ENCODE measurements at places on chromosomes 3 and 15.

- H3K36me3 ChIP-seq, result no peaks in the 10 kb centered on the region
- DNase-seq, result no peak
- peaks cover 8% of the 10 kb centered on the region for H3K4me1 ChIP-seq
- H3K4me3 ChIP-seq, result no peak overlapping the region
Observed at GRCh38 chr3:28132941-28133340, 108.5 kb upstream of the CMC1 start.

GRCh38 chr15:99406120-99406519, 154.8 kb downstream of the LRRC28 start:
- peaks cover 16% of the 10 kb centered on the region for H3K27me3 ChIP-seq
- H3K27ac ChIP-seq, result no peak overlapping the region
- H3K4me3 ChIP-seq, result no peak overlapping the region
- H3K4me1 ChIP-seq, result no peaks in the 10 kb centered on the region
- DNase-seq, result no peak
- no peaks in the 10 kb centered on the region for H3K36me3 ChIP-seq

GRCh38 chr3:79415356-79415755, 352.4 kb downstream of the ROBO1 start:
- no peaks in the 10 kb centered on the region for H3K27me3 ChIP-seq
- DNase-seq, result no peak
- no peak overlapping the region for H3K27ac ChIP-seq
- H3K4me1 ChIP-seq, result no peaks in the 10 kb centered on the region

- H3K27me3 ChIP-seq, result peaks cover 24% of the 10 kb centered on the region
- peaks cover 2% of the 10 kb centered on the region for H3K4me1 ChIP-seq
- H3K4me3 ChIP-seq, result no peak overlapping the region
- no peak for DNase-seq
- H3K36me3 ChIP-seq, result no peaks in the 10 kb centered on the region
Observed at GRCh38 chr15:89642106-89642505, 13.2 kb downstream of the KIF7 start.

GRCh38 chr15:85048430-85048829, 66.8 kb downstream of the PDE8A start:
- H3K27me3 ChIP-seq, result no peaks in the 10 kb centered on the region
- no peak for DNase-seq
- H3K4me3 ChIP-seq, result no peak overlapping the region
- peaks cover 3% of the 10 kb centered on the region for H3K36me3 ChIP-seq

- no peaks in the 10 kb centered on the region for H3K27me3 ChIP-seq
- H3K27ac ChIP-seq, result no peak overlapping the region
- peaks cover 31% of the 10 kb centered on the region for H3K36me3 ChIP-seq
- peaks cover 4% of the 10 kb centered on the region for H3K4me1 ChIP-seq
- no peak for DNase-seq
- no peak overlapping the region for H3K4me3 ChIP-seq
Observed at GRCh38 chr3:113676261-113676660, 20.2 kb downstream of the USF3 start.

DNA sequence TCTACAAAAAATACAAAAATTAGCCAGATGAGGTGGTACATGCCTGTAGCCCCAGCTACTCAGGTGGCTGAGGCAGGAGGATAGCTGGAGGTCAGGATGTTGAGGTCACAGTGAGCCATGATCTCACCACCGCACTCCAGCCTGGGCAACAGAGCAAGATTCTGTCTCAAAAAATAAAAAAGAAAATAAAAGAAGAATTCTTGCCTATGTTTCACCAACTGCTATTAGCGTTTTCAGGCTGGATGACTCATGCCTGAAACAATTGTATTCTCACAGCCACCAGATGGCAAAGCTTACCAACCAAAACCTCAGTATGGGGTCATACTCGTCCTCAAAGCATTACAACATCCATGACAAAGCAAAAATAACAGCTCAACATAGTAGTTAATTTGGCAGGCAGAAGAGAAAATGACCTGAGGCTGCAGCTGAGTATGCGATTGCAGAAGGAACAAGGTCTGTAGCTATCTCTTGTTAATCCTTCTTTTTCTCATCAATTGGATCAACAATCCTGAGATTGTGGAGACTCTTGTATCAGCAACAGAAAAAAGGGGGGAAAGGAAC, 52.2 kb downstream of the TP53BP1 start:
- DNase-seq, result peak; percentile 5
- H3K36me3 ChIP-seq, result peaks cover 22% of the 10 kb centered on the region
- H3K27ac ChIP-seq, result no peak overlapping the region
- H3K27me3 ChIP-seq, result no peaks in the 10 kb centered on the region
- H3K4me3 ChIP-seq, result no peak overlapping the region
- H3K4me1 ChIP-seq, result no peaks in the 10 kb centered on the region

GRCh38 chr3:43695443-43695842, 4.7 kb downstream of the ABHD5 start:
- H3K36me3 ChIP-seq, result peaks cover 14% of the 10 kb centered on the region
- DNase-seq, result no peak
- peaks cover 13% of the 10 kb centered on the region for H3K4me1 ChIP-seq
- H3K4me3 ChIP-seq, result no peak overlapping the region
- H3K27ac ChIP-seq, result no peak overlapping the region

- no peak for DNase-seq
- no peak overlapping the region for H3K4me3 ChIP-seq
- H3K27ac ChIP-seq, result peak overlapping the region; percentile 76
- H3K27me3 ChIP-seq, result no peaks in the 10 kb centered on the region
- peaks cover 82% of the 10 kb centered on the region for H3K36me3 ChIP-seq
- H3K4me1 ChIP-seq, result peaks cover 8% of the 10 kb centered on the region
Observed at GRCh38 chr3:9468460-9468859, 71.0 kb downstream of the SETD5 start.

GRCh38 chr3:54312156-54312899, 190.0 kb downstream of the CACNA2D3 start:
- H3K27ac ChIP-seq, result no peak overlapping the region
- no peaks in the 10 kb centered on the region for H3K36me3 ChIP-seq
- no peaks in the 10 kb centered on the region for H3K27me3 ChIP-seq
- H3K4me3 ChIP-seq, result no peak overlapping the region
- DNase-seq, result no peak

DNA sequence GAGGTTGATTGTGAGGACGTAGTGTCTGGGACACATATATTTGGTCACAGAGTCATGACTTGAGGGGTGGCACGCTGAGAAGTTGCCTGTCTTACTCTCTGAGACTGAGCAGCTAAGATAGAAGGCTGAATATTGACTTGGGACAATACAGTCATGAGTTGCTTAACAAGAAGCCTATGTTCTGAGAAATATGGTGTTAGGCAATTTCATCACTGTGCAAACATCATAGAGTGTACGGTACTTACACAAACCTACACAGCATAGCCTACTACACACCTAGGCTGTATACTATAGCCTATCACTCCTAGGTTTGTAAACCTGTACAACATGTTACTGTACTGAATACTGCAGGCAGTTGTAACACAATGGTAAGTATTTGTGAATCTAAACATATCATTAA, 30.3 kb upstream of the SPESP1 start:
- H3K36me3 ChIP-seq, result no peaks in the 10 kb centered on the region
- DNase-seq, result no peak
- H3K4me3 ChIP-seq, result no peak overlapping the region

DNA sequence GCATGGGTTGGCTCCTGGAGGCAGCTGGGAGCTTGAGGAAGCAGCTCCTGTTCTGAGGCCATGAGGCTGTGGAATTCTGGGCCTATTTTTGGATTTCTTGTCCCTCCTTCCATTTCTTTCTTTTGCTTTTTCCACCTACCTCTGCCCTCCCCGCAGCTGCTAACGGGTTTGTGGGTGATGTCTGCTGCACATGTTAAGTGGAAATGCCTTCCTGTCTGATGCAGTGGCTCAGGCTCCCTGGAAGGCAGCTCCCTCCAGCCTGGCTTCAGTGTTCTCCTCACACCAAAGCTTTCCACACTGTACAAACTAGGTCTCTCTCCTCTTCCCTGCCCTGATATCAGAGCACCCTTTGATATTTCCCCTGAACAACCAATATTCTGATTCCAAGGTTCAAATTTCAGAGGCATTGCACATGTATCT, 33.8 kb upstream of the ESYT3 start:
- H3K36me3 ChIP-seq, result no peaks in the 10 kb centered on the region
- H3K4me1 ChIP-seq, result no peaks in the 10 kb centered on the region
- DNase-seq, result no peak
- no peak overlapping the region for H3K27ac ChIP-seq
- H3K4me3 ChIP-seq, result no peak overlapping the region

- no peak overlapping the region for H3K27ac ChIP-seq
- no peak for DNase-seq
- H3K27me3 ChIP-seq, result no peaks in the 10 kb centered on the region
Observed at GRCh38 chr15:68062214-68062613, 8.1 kb downstream of the PIAS1 start.

DNA sequence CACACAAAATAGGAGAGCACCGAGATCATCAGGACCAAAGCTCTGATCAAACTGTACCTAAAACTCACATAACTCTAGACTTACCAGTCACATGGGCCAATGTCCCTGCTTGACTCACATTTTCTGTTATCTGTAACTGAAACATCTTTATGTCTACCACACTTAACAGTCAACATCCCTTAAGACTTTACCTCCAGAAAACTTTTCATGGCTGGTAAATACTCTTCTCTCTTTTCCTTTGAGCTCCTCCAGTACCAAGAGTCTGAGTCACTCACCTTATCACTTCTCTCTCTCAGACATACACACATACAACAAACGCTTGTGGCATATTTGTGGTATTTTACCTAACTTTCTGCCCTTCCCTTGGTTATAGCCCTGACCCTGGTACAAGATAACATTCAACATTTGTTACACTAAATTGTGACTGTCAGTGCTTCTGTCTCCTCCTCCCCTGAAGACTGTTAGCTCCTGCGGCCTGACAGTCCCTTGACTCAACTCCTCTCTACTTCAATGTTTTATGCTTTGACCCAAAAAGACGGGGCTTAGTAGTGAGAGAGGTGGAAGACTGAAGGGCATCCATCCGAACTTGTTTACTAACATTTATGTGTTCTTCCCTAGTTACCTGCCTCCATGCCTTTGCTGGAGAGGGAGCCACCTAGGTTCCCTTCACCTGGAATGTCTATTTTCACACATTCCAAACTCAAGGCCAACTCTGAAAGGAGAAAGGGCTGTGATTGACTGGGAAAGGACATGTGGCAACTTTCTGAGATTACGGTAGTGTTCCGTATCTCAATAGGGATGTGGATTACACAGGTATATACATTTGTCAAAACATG, 3.7 kb upstream of the EFHB start:
- no peak overlapping the region for H3K4me3 ChIP-seq
- H3K27me3 ChIP-seq, result peaks cover 41% of the 10 kb centered on the region
- H3K36me3 ChIP-seq, result peaks cover 2% of the 10 kb centered on the region
- no peaks in the 10 kb centered on the region for H3K4me1 ChIP-seq
- DNase-seq, result no peak

GRCh38 chr3:72587282-72587681, 261.0 kb downstream of the SHQ1 start:
- H3K4me1 ChIP-seq, result no peaks in the 10 kb centered on the region
- no peaks in the 10 kb centered on the region for H3K36me3 ChIP-seq
- no peaks in the 10 kb centered on the region for H3K27me3 ChIP-seq
- no peak for DNase-seq
- H3K4me3 ChIP-seq, result no peak overlapping the region
- H3K27ac ChIP-seq, result no peak overlapping the region

DNA sequence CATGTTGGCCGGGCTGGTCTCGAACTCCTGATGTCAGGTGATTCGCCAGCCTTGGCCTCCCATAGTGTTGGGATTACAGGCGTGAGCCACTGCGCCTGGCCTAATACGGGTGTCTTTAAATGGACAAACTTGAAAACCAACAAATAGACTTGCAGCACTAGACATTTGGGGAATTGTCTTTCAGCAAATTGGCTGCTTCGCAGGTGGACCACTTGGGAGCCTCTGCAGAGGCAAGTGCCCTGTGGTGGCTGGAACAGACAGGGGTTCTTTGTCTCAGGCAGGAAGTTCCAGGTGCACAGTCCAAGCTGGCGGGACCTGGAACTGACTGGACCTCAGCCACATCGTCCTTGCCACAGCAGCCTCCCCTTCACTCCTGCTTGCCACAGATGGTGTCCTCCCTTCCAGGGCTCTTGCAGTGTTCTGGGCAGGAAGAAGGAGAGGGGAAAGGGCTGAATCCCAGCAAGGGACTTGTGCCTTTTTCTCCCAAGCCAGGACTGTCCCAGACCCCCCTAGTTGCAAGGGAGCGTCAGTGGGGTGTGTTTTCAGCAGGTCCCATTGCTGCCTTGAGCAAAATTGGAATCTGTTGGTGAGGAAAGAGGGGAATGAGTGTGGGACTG, 94.3 kb downstream of the TBC1D2B start:
- H3K27me3 ChIP-seq, result peaks cover 21% of the 10 kb centered on the region
- peaks cover 8% of the 10 kb centered on the region for H3K36me3 ChIP-seq
- DNase-seq, result no peak
- H3K27ac ChIP-seq, result no peak overlapping the region

GRCh38 chr15:89809093-89809786, 5.4 kb downstream of the ANPEP start:
- H3K36me3 ChIP-seq, result peaks cover 6% of the 10 kb centered on the region
- no peak overlapping the region for H3K4me3 ChIP-seq
- H3K27me3 ChIP-seq, result peaks cover 11% of the 10 kb centered on the region
- DNase-seq, result no peak

All from effector memory CD8-positive, alpha-beta T cell (primary cell).